Fibroblast of mammary gland (primary cell): ENCODE measurements at places on chromosomes 4 and X.

- DNase-seq, result peak; percentile 32
Measured at GRCh38 chrX:81174286-81174685, 27.4 kb downstream of the HMGN5 start.

- DNase-seq, result no peak
Measured at GRCh38 chr4:79182209-79182608, 143.7 kb downstream of the NAA11 start.

DNA sequence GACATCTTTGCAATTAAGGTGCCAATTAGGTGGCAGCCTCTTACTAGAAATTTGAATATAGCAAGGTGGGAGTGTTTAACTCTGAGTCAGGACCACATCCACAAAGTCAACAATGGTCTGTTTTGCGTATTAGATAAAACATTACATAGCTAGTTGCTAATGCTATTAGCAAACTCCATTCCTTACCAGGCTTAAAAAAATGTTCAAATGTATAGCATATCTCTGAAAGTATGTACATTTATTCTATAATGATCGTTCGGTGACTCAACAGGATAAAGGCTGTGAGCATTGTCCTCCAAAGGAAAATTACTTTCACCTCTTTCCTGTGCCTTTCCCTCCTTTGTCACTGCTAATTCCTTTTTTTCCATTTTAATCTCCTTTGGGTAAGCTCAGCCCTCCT is 74.5 kb downstream of the SYTL5 start:
- no peak for DNase-seq

DNA sequence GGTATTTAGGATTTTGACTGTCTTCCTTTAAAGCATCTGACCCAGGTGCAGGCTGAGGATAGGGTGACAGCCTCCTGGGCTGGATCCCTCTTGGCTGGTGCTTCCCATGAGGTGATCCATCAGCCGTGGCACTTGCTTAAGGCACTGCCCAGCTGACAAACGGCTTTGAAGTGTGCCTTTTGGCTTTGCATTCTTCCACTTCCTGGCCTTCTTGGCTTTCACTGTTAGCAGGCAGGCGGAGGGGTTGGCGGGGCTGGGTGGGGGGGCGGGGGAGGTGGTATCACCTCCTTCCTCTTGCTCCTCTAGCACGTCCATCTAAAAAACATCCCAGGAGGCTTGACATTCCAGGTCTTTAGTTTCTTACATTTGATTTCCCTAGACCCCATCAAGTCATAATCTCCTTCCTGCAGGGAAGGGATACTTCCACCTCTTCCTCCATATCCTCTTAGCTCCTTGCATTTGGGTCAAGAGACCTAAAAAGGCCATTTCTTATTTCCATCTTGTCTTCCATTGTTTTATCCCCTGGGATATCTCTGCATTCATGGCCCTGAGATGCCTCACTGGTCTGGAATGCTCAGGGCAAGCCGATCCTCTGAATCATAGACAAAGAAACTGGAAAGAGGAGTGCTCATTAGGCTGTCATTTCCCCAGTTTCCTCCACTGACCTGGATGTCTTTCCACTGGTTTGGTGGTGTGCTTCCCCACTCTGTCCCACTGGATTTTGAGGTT is 11.3 kb upstream of the APLN start:
- DNase-seq, result peak; percentile 76

- no peak for DNase-seq
Measured at GRCh38 chr4:90122355-90122748, 4.8 kb upstream of the CCSER1 start.

GRCh38 chr4:96092151-96092705 is 252.3 kb downstream of the PDHA2 start:
- DNase-seq, result no peak

DNA sequence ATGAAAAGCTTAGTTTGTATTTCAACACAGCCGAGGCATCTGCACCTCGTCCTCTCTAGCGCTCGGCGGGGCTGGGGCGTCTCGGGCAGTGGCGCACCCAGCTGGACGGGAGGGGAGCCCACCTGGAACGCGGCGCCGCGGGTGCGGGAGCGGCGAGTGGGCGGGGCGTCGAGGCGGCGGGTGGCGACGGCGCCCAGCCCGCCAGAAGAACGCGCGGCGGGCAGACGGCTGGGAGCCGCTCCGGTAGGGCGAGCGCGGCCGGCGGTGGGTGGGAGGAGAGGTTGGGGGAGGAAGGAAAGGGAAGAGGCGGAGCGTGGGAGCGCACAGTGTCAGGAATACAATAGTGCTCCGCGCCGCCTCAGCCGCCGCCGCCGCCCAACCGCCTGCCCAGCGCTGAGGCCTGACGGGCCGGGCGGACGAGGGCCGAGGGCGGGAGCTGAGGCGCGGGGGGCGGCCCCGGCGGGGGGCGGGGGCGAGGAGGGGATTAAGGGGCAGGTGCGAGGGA is at the start of gene JADE3:
TSS of gene JADE3 (plus strand) at position 324 of the 505 bp plus-strand sequence. CDS start 72,474 bp downstream, outside the sequence.
- DNase-seq, result peak; percentile 59

- no peak for DNase-seq
Measured at GRCh38 chr4:123308667-123309066, 87.9 kb upstream of the SPRY1 start.

GRCh38 chr4:89486042-89486441 is 178.4 kb upstream of the GPRIN3 start:
- peak; percentile 67 for DNase-seq

DNA sequence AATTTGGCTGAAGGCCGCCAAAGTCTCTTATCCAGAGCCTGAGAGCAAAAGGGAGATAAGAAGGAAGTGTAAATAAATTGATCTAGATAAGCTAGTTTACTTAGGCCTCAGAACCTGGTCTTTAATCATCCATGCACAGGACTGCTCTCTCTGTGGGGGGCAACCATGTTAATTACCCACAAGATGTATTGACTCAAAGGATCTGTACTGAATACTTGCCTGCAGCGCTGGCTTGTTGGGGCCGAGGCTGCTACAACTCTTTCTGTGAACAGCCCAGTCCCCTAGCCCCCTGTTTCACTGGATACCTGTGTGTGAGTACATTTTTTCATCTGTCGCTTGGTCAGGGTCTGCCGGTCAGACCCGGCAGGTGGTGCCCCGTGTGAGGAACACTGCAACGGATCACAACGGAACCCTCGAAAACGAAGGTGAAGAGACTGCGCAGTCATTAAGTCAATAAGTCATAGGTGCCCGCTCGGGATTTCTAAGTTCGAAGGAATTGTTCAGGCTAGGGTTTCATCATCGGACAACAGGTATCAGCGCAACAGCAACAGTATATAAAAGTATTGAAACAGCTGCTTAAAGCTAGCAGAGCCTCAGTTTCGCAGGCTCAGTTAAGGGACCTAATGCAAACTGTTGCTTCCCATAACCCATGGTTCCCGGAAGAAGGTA is 8.3 kb downstream of the MAGEA11 start:
- DNase-seq, result no peak

DNA sequence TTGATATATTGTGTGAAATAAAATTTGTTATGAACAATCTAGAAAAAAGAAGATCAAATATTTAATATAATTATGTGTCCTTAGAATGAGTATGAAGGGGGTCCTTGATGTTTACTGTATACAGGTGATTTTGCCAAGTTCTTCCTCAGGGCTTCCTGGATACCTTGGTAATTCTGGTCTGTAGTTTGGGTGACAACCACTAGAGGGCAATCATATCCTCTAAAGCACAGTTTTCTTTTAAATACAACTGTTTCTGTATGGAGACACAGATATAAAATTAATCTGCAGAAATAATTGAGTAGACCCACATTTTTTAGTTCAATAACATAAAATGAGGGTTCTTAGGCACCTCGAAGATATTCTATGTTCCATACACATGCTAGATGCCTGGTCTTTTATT is 157.7 kb downstream of the SPANXN1 start:
- peak; percentile 33 for DNase-seq

DNA sequence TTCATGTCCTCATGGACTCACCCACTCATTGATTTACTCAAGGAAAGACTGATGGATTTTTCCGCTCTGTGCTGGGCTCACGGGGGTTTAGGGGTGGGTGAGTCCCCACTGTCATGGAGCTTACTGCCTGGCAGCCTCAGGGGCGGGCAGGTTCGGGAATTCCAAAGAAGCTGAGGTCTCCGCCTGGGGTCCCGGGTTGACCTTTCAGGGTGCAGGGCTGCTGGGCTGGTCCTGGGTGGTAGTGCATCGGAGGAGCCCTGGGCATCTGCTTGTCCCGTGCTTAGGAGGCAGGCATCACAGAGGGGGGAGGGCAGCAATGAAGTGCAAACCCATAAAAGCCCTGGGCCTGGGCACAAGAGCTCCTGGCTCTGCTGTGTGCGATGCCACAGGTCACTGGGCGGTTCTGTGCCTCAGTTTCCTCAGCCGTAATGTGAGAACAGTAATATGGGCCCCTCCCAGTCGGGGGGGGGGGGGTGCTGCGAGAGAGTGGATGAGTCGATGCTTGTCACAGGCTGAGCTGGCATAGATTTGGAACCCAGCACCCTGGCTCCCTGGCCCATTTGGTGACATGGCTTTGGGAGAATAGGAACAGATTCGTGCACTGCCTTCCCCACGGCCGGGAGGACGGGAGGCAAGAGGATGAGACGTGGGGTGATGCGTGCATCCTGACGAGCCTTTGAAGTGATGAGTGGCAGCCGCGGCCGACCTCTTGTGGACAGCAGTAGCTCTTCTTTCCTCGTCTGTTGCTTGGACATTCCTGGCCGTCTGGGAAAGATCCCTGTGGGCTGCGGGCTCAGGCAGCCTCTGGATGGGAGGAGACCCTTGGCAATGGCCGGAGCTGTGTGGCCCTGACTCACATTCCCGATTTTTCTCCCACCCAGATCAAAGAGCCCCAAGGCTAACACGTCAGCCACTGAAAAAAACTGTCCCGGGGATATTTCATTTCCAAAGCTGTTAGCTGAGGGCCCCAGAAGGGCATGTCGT is 42.0 kb downstream of the PSAPL1 start:
- peak; percentile 31 for DNase-seq

DNA sequence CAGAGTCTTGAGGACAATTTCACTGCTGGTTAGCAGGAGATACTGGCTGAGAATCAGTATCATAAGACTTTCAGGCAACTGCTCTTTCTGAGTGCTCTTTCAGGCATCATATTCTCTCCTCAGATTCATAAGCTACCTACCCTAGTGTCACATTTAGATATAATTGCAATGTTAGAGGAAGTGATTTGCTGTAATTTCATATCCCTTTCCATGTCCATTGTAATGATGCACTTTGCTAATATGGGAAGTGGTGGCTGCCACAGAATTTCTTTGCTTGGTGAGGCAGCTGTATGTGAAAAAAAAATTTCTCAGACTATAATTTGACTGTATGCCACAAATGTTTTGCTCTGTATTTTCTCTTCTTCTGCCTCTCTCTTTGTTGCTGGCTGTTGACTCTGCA is 63.3 kb downstream of the DOCK11 start:
- DNase-seq, result no peak

- no peak for DNase-seq
Measured at GRCh38 chr4:20381005-20381404, 129.3 kb downstream of the SLIT2 start.

- no peak for DNase-seq
Measured at GRCh38 chr4:150418757-150419410, 163.1 kb upstream of the MAB21L2 start.

DNA sequence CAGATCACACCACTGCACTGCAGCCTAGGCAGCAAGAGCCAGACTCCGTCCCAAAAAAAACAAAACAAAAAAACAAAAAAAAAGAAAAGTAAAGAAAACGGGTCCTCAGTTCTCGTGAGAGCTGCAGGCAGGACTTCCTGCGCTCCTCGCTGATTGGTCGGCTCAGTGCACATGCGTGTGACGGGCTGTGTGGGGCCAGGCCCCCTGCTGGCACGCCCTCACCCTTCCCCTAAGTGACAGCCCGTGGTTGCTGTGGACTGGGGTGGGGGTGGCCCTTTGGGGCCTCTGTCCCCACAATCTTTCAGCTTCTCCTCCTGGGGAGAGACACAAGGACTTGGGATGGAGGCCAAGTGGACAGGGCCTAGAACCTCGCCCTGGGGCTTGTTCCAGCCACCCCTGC is at the start of gene FAM9B:
TSS of gene FAM9B (minus strand) at position 139 of the 400 bp plus-strand sequence. CDS start 1,141 bp downstream, outside the sequence.
- DNase-seq, result no peak

DNA sequence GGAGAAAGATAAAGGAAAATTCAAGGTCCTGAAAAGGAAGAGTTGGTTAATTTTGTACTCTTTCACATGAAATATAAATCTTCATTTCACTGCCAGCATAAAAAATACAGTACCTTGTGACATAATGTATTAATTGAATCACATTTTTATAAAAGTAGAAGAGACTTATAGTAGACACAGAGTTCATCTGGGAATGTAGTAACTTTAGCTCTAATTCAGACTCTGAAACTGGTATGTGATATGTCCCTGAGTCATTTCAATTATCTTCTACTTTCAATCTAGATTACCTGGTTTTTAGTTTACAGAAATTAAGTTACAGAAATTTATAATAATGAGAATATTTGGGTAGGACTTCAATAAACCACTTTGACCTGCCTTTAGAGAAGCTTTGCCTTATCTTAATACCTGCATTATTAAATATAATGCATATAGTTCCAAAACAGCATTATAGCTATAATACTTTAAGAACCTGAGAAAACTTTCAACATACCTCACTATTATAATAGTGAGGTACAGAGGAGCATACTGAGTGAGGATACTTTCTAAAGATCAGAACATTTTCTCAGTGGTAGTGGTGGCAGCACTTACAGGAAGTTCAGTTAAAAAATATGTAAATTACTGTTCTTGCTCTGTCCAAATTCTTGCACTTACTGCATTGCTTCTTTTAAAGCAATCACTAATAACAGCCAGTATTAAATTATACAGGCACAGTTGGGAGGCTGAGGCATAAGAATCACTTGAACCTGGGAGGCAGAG is 11.2 kb downstream of the NEK1 start:
- DNase-seq, result no peak

DNA sequence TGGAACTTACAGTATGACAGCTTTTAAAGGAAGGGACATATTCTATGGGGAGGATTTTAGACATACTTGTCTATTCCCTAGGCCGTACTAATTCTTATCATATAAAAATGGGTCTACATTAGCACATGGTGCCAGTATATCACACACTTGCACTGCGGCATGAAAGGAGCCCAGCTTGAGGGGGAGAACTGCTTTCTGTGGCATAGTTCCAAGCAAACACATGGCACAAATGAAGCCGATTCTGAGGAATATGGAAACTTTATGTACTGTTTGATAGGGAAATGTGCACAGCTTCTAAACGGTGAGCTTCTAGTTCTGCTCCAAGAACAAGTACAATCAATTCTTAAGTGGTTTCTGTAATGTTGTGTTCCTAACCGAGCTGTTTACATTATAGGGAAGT is 675.6 kb upstream of the FTHL17 start:
- no peak for DNase-seq

GRCh38 chr4:6753103-6753560 is 29.4 kb upstream of the KIAA0232 start:
- no peak for DNase-seq

GRCh38 chr4:181618896-181619295 is 624.3 kb upstream of the TENM3 start:
- DNase-seq, result no peak

DNA sequence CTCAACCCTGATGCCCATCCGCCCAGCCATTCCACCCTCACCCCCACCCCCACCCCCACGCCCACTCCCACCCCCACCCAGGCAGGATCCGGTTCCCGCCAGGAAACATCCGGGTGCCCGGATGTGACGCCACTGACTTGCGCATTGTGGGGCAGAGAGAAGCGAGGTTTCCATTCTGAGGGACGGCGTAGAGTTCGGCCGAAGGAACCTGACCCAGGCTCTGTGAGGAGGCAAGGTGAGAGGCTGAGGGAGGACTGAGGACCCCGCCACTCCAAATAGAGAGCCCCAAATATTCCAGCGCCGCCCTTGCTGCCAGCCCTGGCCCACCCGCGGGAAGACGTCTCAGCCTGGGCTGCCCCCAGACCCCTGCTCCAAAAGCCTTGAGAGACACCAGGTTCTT is at the start of gene MAGEA1:
TSS of gene MAGEA1 (plus strand) at position 154 of the 400 bp plus-strand sequence. CDS start 3,106 bp downstream, outside the sequence.
- no peak for DNase-seq
